CD14-positive monocyte (primary cell): ENCODE measurements at places on chromosomes 11 and 22. TPM values are rescaled to one million over a fixed set of nuclear protein-coding genes. Genes with fewer than 3 reads are reported as not detected.
A peak's percentile ranks its signal among the peaks of the same experiment; 100 is the strongest.

Gene NCAM1
- not detected for polyA plus RNA-seq

Gene TRIM49
- polyA plus RNA-seq = not detected

- H3K27me3 ChIP-seq = no peaks in the 10 kb centered on the region
- H3K4me3 ChIP-seq = no peak overlapping the region
- peaks cover 34% of the 10 kb centered on the region for H3K4me1 ChIP-seq
- DNase-seq = no peak
Observed at GRCh38 chr11:134226806-134227325, 2.4 kb downstream of the VPS26B start.

GRCh38 chr22:28019881-28020861 lies 101.1 kb upstream of the PITPNB start:
- H3K27ac ChIP-seq = no peak overlapping the region
- H3K4me1 ChIP-seq = no peaks in the 10 kb centered on the region
- H3K36me3 ChIP-seq = no peaks in the 10 kb centered on the region

GRCh38 chr11:3123761-3124733 lies 41.1 kb downstream of the OSBPL5 start:
- no peaks in the 10 kb centered on the region for H3K27me3 ChIP-seq
- no peak overlapping the region for H3K4me3 ChIP-seq
- peak; percentile 63 for DNase-seq
- peaks cover 29% of the 10 kb centered on the region for H3K4me1 ChIP-seq
- H3K27ac ChIP-seq = no peak overlapping the region

GRCh38 chr11:120629407-120630080 lies 118.0 kb downstream of the GRIK4 start:
- H3K27ac ChIP-seq = no peak overlapping the region
- H3K4me3 ChIP-seq = no peak overlapping the region
- no peak for DNase-seq
- no peaks in the 10 kb centered on the region for H3K4me1 ChIP-seq

DNA sequence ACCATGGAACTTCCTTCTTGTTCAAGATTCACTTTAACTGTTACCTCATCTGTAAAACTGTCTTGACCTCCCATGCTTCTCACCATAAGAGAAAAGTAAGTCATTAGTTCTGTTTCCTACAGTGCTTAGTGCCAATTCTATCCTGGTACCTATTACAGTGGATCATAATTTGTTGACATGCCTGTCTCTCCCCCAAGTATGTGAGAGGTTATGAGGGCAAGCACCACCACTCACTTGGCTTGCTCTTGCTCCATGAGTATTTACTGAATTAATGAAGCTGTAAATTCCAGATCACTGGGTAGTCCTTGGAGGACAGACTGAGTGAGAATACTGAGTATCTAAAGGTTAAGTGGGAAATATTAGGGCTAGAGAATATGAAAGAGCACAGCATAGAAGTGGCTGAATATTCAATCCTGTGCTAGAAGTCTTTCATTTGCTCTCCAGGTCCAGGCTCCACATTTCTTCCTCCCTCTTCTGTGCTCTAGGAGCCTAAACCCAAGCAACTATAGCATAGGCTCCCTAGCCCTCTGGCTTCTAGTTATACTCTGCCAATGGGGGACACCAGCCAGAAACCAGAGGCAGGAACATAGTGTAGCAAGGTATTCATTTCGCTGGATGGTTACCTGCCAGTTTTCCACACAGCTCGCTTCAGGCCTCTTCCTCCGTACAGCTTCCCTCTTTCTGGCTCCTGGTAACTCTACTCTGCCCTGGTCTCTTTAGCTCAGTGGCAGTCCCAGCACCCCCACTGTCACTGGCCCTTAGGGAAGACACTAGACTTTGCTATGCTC lies 118.2 kb upstream of the SLC5A12 start:
- H3K27me3 ChIP-seq = no peaks in the 10 kb centered on the region
- no peak for DNase-seq
- H3K4me1 ChIP-seq = no peaks in the 10 kb centered on the region
- no peak overlapping the region for H3K27ac ChIP-seq
- H3K36me3 ChIP-seq = no peaks in the 10 kb centered on the region
- H3K4me3 ChIP-seq = no peak overlapping the region

- no peaks in the 10 kb centered on the region for H3K36me3 ChIP-seq
- H3K27ac ChIP-seq = peak overlapping the region; percentile 44
- no peak for DNase-seq
Observed at GRCh38 chr22:42918500-42918899, 61.4 kb upstream of the ARFGAP3 start.

DNA sequence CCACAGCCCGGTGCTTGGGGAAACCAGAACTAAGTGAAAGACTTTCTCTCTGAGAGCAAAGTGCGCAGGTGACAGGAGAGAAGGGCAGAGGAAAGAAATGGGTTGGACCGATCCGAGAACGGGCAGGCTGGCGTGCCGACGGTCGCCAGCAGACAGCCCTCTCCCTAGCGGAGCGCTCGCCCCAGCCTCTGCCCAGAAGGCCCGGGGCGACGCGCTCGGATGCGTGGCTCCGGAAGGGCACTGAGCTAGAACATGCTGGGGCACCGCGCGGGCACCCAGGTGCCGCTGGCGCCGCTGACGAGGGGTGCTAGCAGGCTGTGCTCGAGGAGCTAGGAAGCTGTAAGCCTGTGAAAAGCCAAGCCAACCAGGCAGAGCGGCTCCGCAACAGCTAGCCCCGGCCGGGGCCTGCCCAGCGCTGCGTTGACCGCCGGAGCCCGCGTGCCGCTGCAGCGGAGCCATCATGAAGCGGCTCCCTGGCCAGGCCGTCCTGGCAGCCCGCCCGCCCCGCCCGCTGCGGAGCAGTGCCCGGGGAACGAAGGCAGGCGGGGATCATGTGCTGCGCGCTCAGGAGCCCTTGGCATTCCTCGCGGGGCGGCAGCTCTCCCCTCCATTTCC lies 22.1 kb upstream of the RRAS2 start:
- peak overlapping the region; percentile 43 for H3K4me3 ChIP-seq
- peaks cover 7% of the 10 kb centered on the region for H3K4me1 ChIP-seq
- no peak for DNase-seq
- no peaks in the 10 kb centered on the region for H3K36me3 ChIP-seq
- no peak overlapping the region for H3K27ac ChIP-seq

DNA sequence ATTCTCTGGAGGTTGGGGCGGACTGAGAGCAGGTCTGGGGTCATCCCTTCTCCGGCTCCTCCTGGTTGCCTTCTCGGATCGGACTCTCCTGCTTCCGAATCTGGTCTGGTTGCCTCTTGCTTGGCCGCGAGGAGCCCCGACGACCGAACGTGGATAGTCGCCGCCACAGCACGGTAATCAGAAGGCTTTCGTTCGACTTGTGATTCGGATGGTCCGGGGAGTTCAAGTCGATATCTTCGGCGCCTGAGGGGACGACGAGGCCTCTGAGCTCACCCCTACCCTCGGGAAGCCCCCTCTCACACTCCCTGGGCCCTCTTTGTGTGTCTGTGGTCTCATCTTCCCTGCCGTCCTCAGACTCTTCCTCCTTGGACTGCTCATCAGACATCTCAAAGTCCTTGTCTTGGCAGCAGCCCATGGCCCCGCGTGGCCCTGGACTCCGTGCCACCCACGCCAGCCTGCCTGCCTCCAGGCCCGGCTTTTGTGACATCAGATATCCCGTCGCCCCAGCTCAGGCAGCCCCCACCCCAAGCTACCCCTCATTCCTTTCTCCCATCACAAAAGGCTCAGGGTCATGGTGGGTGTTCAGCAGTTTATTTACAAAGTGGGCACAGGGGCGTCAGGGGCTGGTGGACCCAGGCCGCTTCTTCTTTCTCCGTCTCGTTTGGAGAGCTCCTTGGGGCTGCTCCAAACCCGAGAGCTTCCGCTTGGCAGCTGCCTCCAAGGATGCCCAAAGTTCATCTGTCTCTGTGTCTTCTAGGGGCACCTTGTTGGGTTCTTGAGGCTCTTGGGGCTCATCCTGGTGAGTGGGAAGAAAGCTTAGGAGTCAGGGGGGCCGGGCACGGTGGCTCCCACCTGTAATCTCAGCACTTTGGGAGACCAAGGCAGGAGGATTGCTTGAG lies at the start of gene TEX54:
TSS of gene TEX54 (minus strand) at position 506 of the 899 bp plus-strand sequence.
- H3K27me3 ChIP-seq = no peaks in the 10 kb centered on the region
- H3K4me3 ChIP-seq = peak within 1 kb of the TSS; percentile 88
- peaks cover 17% of the 10 kb centered on the region for H3K36me3 ChIP-seq
- peak within 1 kb of the TSS; percentile 84 for H3K27ac ChIP-seq
- DNase-seq = no peak
